Liver (tissue), 10 donors: ENCODE measurements at places on chromosomes 3 and 15.

DNA sequence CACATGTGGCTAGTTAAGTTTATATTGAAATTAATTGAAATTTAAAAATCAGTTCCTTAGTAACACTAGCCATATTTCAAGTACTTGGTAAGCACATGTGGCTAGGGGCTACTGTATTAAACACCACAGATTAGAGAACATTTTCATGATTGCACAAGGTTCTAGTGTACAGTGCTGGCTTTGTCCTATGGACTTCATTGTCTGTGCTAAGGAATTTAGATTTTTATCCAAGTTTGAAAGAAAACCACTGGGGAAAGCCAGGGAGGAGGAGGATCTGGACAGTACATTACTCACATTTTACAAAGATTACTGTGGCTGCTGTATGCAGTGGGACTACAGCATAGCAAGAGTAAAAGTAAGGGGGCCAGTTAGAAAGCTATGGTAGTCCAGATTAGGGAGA lies 13.9 kb downstream of the STAC start:
- no peak for DNase-seq

GRCh38 chr3:9791127-9791526 lies 1.1 kb downstream of the TADA3 start:
- DNase-seq = no peak

GRCh38 chr15:84731774-84732173 lies 15.8 kb upstream of the SEC11A start:
- no peak for DNase-seq

GRCh38 chr3:82080261-82080660 lies 318.8 kb upstream of the GBE1 start:
- DNase-seq = no peak

DNA sequence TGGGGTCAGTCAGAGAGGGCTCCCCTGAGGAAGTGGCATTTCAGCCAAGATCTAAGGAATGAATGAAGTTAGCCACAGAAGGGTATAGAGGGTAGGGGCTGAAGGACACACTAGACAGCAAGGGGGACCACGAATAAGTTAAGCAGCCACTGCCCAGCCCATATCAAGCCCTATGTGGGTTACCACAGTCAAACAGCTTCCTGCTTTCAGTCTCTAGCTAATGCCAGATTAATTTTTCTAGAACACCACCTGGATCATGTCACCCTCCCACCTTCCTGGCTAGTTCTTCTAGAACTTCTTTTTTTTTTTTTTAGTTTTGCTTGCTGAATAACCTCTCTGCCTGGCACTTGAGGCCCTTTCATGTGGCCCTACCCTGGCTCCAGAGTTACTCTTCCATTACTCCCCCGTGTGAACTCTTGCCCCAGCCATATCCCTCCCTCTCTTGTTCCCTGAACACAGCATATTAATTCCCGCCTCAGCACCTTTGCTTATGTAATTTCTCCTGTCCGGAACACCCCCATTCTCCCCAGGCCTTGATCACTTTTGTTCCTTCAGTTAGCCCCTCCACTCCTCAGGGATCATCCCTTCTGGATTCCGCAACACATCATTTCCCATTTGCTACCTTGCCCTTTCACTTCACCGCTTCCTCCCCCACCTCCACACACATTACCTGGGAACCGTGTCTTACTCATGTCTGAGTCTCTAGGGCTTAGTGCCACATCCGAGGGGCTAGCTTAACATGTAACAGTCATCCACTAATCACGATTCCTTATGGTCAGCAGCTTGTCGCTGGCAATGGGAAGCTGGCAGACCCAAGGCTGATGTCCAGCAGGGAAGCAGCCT lies 20.6 kb upstream of the BNC1 start:
- DNase-seq = no peak

GRCh38 chr3:123595396-123596180 lies 10.7 kb upstream of the HACD2 start:
- DNase-seq = no peak

- DNase-seq = no peak
Observed at GRCh38 chr15:82568986-82569385, 28.7 kb upstream of the RPS17 start.

- DNase-seq = no peak
Observed at GRCh38 chr15:90660195-90660998, 56.7 kb upstream of the BLM start.

DNA sequence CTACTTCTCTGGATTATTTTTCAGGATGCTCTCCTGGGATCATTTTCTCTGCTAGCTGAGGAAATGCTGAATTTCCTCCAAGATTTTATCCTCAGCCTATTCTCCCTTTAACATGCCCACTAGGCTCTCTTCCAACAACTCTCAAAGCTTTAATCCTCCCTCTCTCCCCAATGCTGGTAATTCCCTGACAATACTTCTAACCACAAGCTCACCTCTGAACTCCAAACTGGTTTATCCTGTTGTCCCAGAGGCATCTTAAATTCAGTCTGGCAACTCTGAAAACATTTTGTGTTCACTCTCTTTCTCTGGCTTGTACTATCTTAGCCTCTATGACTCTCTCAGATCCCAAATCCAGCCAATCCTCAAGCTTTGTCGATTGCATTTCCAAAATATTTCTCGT lies 490.3 kb downstream of the MECOM start:
- DNase-seq = no peak

GRCh38 chr3:127899766-127900165 lies 15.3 kb upstream of the KBTBD12 start:
- no peak for DNase-seq

- DNase-seq = no peak
Observed at GRCh38 chr3:8106921-8107320, 394.7 kb upstream of the LMCD1 start.

DNA sequence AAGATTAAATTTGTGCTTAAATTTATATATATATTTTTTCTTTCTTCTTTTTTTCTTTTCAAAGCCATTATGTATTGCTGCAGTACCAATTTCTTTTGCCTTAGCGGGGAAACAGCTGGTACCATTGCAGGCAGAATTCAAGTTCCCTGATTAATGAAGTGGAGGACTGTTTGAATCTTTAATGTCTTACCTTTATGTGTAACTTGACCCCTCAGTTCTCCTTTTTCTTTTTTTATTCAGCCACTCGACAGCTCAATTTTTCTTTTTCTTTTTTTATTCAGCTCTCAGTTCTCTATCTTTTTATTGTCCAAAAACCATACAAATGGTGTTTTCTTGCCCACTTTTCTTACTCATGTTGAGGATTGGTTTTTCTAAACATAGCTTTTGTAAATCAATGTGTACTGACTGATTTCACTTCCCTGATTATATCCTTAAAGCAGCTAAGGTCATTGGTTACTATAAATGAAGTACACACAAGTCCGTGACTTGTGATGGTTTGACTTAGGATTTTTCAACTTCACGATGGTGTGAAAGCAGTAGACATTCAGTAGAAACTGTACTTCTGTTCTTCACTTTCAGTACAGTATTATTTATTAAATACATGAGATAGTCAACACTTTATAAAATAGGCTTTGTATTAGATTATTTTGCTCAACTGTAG lies 22.8 kb downstream of the ATP2C1 start:
- no peak for DNase-seq

DNA sequence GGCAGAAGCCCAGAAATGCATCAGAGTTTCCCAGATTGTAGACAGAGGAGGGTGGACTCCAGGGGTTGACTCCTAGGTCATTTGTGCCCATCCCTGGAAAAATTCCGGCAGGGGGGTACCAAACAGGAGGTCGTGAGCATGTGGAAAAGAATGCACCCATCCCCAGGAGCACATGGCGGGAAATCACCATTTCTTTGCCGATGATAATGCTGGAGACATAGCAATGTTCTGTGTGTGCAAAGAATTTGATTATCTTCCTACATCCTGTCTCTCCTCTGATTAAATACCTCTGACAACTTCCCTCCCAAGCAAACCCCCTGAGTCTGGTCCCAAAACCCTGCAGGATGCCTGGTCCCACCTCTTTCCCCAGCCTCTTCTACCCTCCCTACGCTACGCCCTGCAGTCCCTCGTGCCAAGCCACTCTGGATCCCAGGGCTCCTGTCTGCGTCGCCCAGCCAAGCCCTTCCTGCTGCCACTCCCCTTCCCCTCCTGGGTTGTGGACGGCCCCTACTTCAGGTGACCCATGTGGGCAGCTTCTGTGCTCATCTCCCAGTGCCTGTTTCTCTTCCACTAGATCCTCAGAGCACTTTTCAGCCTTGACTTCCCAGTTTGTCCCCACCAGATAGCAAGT lies 15.8 kb downstream of the WNT7A start:
- DNase-seq = no peak

- no peak for DNase-seq
Observed at GRCh38 chr3:112759681-112760080, 87.0 kb downstream of the CD200R1L start.

DNA sequence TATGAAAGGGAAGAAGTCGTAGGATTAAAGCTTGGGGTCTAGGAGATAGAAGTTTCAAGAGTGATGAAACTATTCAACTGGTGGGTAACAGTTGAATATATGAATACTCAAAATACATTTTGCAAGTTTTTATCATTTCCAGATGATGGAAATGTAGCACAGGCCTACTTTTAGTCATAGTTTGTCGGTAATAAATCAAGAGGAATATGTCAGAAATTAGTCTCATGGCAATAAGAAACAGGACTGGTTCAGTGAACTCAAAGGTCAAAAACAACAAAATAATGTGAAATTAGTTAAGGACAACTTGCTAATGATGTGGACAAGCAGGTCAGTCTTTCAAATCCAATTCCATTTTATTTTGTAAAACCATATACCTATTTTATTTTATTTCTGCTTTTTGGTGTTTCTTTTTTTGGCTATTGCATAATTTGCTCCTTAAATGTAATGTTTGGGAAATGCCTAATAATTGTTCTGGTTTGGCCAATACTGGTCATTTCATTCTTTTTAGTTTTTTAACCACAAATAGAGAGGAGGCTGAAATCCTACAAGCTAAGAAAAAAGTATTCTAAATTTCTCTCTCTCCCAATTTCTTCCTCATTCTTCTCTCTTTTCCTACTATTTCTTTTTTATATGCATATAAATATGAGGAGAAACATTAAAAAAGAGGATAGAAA lies 195.2 kb upstream of the ARHGEF26 start:
- DNase-seq = no peak

GRCh38 chr15:49900006-49900902 lies 218.8 kb downstream of the ATP8B4 start:
- no peak for DNase-seq

DNA sequence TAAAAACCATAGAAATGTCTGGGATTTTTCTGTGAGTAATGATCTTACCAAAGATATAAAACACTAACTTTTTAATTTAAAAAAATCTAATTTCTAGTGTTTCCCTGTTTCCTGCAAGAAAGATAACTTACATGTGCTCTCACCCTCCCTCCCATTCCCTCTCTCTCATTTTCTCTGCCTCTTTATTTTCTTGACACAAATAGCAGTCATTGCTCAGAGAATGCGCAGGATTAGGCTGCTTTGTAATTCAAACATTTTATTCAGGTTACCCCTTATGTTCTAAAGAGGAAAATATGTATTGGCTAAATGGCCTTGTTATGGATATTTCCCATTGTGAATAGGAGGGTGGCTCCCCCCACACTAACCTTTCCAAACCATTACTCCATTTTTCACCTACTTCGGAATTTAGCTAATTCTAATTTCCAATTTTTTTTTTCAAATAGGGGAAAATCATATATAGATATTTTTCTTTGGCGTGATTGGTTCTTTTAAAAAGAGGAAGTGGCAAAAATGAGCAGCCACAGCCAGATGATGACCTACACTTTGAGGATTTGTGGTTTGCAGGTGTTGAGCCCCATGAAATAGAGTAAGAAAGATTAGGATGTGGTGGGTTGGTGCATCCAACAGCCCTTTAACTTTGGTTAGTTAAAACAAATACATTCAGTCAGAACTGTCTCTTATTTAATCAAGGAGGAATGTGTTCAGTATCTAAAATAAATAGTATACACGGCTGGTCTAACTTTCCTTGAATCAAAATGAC lies 554.4 kb downstream of the IGSF11 start:
- DNase-seq = no peak
